Stimulated activated CD8-positive, alpha-beta memory T cell treated with anti-CD3 and anti-CD28 coated beads, Interleukin-15, amount 100 ng/mL, for 1 hour (primary cell): ENCODE measurements at places on chromosomes 1 and 21.

DNA sequence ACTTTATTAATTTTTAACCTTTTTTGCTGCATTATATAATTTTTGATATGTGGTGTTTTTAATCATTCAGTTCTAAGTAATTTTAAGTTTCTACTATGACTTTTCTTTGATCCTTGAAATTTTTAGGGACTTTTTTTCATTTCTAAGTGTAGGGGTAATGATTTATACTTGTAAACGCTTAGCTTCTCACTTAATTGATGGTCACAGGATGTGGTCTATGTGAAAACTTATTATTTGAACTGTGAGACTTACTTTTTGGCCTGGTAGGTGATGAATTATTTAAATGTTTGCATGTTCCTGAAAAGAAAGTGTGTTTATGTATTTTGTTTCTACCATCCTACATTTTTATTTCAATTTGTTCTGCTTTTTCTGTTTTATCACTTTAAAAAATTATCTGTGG lies 17.2 kb downstream of the ALPL start:
- DNase-seq: no peak

DNA sequence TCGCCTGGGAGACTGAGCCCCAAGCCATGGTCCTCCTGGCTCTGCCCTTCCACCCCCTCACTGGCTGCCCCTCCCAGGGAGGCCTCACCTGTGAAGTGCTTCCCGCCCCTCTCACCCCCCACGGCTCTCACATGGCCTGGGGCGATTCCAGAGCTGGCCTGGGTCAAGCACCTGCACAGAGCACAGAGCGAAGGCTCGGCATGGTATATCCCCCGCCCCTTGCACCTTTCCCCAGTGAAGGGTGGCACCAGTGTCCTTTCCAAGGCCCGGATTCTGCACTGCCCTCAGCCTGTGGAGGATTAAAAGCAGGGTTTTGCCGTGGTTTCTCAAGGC lies 1.1 kb upstream of the AJAP1 start:
- no peak for DNase-seq

GRCh38 chr1:246679794-246680177 lies 44.4 kb upstream of the SCCPDH start:
- DNase-seq: no peak

DNA sequence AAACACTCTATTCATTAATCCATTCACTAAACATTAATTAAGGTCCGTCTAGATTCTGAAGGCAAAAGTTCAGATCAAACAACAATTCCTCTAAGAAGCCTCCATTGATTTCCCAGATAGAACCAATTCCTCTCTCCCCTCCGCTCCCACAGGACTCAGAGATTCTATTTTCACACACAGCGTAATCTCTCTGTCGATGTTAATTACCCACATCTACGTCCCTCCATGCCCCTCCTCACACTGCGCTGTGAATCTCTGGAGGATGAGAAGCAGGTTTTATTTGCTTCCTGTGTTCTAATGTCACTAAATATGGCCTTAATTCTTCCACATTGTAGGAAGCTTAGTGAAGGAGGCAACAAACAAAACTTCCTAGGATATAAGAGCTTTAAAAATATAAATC lies 306.7 kb downstream of the DSCAM start:
- no peak for DNase-seq

- peak; percentile 31 for DNase-seq
Observed at GRCh38 chr1:26993237-26994019, at the start of gene TRNP1. TSS of gene TRNP1 (plus strand) at chr1:26993692. CDS start at chr1:26993787, 95 bp downstream.
